Fibroblast of the aortic adventitia (primary cell): ENCODE measurements at places on chromosomes 1 and 21. TPM values are rescaled to one million over a fixed set of nuclear protein-coding genes. Genes with fewer than 3 reads are reported as not detected.
A peak's percentile ranks its signal among the peaks of the same experiment; 100 is the strongest.

- DNase-seq = no peak
These were observed 174.5 kb downstream of the DENND1B start for GRCh38 chr1:197600751-197601150.

DNA sequence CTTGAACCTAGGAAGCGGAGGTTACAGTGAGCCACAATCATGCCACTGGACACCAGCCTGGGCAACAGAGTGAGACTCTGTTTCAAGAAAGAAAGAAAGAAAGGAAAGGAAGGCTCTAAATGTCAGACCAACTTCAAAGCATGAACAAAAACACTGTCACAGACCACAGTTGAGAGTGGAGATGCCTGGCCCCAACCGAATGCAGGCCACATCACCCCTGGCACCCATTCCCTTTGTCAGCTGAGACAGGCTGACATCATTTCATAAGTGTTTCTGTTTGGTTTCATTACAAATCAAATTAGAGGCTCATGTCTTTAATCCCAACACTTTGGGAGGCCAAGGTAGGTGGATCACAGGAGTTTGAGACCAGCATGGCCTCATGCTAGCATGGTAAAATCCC, 28.6 kb upstream of the NADK start:
- peak; percentile 25 for DNase-seq

DNA sequence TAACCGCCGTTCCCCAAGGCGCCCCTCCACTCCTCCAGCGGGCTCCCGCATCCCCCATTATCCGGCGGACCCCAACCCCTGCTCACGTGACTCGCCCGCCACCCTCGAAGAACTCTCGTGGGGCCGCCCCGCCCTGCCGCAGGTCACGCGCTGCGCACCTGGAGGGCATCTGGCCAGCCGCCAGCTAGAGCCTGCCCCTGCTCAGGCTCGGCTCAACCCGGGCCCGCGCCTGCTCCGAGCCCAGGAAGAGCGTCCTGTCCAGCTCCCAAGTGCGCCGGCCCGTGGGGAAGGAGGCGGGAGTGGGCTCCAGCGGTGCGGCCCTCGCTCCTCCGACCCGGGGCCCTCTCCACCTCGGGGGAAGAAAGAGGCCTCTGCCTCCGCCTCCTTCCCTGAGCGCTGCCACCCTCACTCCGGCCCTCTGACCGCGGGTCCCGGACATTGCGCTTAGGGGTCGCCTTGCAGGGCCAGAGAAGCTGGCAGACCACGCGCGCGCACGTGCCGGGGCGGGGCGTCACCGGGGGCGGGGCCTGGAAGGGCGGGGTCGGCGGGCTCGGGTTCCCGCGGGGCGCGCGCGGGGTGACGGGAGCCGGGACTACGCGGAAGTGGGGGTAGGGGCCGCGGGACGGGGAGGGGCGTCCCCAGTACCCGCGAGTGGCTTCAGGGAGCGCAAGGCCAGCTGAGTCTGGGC, 28.4 kb downstream of the HMGN2 start:
- peak; percentile 63 for DNase-seq

GRCh38 chr1:102434421-102434820, 437.7 kb upstream of the OLFM3 start:
- DNase-seq = no peak

DNA sequence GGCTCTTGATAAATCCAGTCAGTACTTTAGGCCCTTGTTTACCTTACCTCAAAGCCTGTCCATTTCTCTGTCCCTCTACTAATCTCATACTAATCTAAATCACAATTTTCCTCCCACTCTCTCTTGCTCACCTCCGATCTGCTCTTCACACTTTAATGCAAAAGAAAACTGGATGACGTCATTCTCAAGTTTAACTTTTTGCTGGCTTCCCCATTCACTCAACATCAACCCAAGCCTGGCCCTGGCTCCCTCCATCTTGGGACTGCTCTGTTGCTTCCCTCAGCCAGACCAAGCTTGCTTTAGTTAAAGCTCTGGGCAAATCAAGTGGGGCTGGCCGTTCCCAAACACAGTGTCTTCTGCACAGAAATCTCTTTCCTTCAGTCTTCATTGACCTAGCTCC, 29.7 kb downstream of the COA6 start:
- DNase-seq = no peak

DNA sequence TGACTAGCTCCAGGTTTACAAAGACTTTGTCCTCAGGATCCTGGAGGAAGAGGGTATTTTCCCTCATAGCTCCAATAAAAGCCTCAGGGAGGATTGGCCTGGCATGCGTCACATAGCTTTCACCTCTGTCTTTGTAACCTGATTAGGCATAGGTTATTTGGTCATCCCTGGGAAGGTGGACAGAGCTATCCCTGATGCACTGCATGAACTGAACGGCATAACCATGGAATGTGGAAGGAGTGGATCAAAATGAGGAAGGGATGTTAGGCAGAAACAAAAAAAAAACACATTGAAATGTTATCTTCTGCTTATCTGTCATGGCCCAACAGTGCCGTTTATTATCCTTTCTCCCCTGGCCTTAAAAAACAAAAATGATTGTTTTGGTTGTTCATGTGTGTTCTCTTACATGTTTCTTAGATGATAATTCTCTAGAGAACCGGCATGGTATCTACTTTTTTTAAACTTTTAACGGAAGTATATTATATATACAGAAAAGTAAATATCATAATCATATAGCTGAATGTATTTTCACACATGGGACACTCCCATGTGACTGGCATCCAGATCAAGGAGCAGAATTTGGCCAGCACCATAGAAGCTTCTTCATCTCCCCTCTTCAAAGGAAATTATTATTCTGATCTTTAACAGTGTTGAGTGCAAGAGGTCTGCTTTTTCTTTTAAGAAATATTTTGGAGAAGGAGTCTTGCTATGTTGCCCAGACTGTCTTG, 85.3 kb downstream of the RPS6KC1 start:
- no peak for DNase-seq

- no peak for DNase-seq
These were observed 13.3 kb downstream of the COL6A2 start for GRCh38 chr21:46111193-46111571.

DNA sequence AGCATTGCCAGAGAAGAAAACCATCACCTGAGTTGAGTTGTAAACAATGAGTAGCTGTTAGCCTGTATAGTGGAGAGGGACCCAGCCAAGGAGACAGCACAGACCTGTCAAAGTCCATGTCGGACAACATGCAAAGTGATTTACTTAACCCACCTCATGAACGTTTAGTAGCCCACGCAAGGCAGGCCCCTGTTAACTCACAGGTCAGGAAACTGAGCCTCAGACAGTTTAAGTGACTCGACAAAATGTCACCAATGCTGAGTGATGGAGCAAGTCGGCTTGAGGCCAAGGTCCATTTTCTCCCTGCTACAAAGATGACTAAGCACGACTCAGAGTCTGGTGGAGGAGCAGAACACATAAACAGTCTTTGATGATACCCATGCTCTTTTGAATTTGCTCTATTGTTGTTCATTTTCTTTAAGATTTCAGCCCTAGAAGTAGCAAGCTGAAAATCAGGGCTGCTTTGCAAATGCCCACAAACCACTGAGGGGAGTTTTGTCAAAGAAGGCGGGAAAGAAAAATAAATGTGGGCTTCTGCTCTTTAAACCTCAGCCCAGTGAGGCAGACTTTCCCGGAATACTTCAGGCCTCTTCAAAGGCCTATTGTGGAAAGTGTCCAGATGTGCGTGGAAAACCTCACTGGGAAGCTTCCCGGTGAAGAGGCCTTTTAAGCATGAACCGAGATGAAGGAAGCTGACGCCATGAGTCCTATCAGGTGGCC, 83.8 kb upstream of the HOOK1 start:
- peak; percentile 98 for DNase-seq

The LMX1A gene
- not detected in 2 replicates for total RNA-seq

The PDE4B gene
- total RNA-seq = 2.3 and 8.7 TPM in 2 replicates

The HRNR gene
- not detected in 2 replicates for total RNA-seq

The LDLRAD2 gene
- 0.08 and 0.09 TPM in 2 replicates for total RNA-seq

The DCDC2B gene
- total RNA-seq = not detected in 2 replicates

The ALPL gene
- total RNA-seq = 1.1 and 16.3 TPM in 2 replicates
